ENCODE measurements at places on chromosomes 7 and 10.

GRCh38 chr10:103890194-103890658 lies 27.8 kb downstream of the STN1 start:
- no peak for DNase-seq

DNA sequence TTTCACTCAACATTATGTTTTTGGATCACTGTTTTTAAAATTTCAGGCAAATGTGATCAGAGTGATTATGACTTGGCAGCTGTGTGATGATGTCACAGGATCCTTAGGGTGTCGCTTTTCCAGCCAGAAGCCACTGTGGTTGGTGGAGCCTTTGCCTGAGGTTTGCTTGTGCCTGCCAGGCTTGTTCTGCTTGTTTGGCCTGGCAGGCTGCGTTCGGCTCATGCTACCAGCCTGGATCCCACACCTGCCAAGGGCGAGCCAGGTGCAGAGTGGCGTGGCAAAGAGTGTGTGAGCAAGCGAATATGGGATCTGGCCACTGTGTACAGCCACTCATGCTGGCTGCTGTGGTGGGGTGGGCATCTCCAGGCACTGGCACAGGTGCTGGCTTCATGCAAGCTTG lies 55.7 kb downstream of the ADK start:
- DNase-seq: no peak

GRCh38 chr10:79427965-79428364 lies 17.5 kb downstream of the ZCCHC24 start:
- DNase-seq: no peak

DNA sequence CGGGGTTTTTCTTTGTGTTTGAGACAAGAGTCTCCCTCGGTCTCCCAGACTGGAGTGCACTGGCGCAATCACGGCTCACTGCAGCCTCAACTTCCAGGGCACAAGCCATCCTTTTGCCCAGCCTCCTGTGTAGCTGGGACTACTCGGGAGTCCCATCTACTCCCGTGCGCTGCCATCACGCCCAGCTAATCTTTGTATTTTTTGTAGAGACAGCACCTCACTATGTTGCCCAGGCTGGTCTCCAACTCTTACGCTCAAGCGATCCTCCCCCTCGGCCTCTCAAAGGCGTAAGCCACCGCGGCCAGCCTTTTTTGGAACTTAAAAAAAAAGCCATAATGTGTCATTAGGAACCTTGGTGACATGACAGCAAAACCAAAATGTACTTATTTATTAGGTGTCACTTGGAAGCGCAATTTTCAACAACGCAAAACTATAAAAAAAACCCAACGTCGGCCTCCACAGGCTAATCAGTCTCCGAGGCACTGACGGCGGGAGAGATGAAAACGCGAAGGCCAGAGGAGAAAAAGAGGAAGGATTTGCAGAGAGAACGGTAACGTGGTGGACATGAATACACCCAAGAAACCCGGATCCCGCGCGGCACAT lies 911 bp upstream of the HNRNPH3 start:
- DNase-seq: peak; percentile 33

GRCh38 chr7:84900215-84900614 lies 286.6 kb downstream of the SEMA3D start:
- no peak for DNase-seq

- DNase-seq: peak; percentile 6
These were observed 237.7 kb downstream of the ETV1 start for GRCh38 chr7:13751766-13752165.

- DNase-seq: no peak
These were observed 515 bp downstream of the TBX20 start for GRCh38 chr7:35253460-35253709.

DNA sequence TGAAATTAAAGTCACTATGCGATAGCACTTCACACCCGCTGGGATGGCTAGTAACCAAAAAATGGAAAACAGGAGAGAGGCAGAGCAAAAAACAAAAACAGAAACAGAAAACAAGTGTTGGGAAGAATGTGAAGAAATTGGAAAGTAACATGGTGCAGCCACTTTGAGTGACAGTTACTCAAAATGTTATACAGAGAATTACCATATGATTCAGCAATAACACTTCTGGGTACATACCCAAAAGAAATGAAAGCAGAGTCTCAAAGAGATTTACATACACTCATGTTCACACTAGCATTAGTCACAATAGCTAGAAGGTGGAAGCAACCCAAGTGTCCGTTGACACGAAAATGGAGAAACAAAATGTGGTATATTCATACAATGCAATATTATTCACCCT lies 88.6 kb upstream of the KCNIP2 start:
- DNase-seq: no peak

DNA sequence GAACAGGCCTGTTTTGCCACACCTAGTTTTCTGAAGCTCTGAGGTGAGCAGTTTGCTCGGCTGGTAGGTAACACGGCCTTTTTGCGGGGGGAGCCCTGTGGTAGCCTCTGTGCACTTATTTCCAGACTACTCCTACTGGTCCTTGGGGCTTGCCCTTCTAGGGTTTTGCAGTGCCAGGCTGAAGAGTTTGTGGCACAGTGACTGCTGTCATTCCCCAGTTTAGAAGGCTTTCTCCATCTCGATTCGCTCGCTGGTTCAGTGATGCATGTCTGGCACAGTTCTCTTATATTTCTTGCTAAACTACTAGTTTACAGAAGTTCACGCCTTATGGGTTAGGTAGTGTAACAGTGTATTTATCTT lies 711 bp downstream of the KIF20B start:
- peak; percentile 29 for DNase-seq

All from RPMI7951 (cell line).